Natural killer cell (primary cell): ENCODE measurements at places on chromosomes 2 and 18. TPM values are rescaled to one million over a fixed set of nuclear protein-coding genes. Genes with fewer than 3 reads are reported as not detected.

DNA sequence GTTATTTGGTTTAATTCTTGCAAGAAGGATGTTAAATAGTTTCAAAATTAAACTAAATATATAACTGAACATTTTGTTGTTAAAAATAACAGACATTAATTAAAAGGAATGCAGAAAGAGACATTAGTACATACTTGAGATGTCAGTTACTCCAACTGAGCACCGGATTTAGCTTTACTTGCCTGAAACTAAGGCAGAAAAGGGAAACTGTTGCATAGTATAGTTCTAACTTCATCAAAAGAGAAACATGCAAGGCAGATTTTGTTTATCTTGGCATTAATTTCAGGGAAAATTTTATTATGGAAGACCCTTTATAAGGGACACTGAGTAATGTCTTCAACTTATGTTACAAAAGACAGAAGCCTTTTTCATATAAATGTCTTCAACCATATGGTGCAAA lies 218.3 kb downstream of the STK39 start:
- no peak for DNase-seq

- no peak for DNase-seq
Observed at GRCh38 chr2:196372276-196372809, 201.0 kb upstream of the STK17B start.

DNA sequence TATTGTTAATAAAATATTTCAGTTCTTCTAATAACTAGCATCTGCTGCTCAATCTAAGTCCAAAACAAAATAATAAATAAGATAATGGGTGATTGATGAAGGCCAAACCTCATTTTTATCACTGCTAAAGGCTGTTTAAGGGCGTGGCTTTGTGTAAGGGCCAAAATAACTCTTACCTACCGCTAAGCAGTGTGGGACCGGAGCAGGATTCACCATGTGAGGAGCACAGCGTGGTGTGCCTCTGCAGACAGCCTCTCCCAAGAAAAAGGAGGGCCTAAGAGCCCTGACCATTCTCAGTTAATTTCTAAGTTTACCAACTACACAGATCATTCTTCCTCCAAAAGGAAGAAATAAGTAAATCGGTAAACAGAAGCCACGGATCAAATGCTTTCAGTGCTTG lies 353.7 kb downstream of the ARL6IP6 start:
- no peak for DNase-seq

DNA sequence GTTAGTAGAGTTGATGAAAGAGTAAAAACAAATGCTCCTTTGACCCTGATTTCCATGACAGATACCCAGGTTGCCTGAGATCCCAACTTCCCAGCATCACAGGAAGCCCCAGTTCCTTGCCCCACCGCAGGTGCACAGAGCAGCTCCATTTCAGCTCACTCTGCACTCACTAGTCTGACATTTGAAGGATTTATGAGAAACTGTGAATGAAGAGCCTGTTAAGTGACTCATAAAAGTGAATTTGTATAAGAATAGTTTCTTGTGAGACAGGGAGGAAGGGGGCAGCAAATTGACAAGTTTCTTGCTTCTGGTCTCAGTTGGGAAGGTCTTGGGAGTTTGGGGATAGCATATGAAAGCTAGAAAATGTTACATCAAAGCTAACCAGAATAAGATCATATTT lies 248.7 kb upstream of the ATP5MC3 start:
- no peak for DNase-seq

PRKAG3 gene
- not detected for total RNA-seq

BCL2L11 gene
- total RNA-seq: 27.4 TPM
